Sigmoid colon (tissue), 7 donors: ENCODE measurements at places on chromosomes 1 and 21. TPM values are rescaled to one million over a fixed set of nuclear protein-coding genes. Genes with fewer than 3 reads are reported as not detected.

The RIMS3 gene
- 9.7 TPM for total RNA-seq

The MNDA gene
- total RNA-seq, result 4.5 TPM

The OR6N2 gene
- total RNA-seq, result not detected

The PKP1 gene
- 0.16 TPM for total RNA-seq

The IGSF5 gene
- not detected for total RNA-seq

The TFF3 gene
- 17.2 TPM for total RNA-seq

The IFI44L gene
- total RNA-seq, result 11.1 TPM

The ECM1 gene
- 23.8 TPM for total RNA-seq

The TPTE gene
- total RNA-seq, result not detected

The FOXO6 gene
- 1.4 TPM for total RNA-seq

The E2F2 gene
- total RNA-seq, result 0.28 TPM

The AK4 gene
- 50.7 TPM for total RNA-seq

The IFI16 gene
- 42.5 TPM for total RNA-seq

The KIF2C gene
- 0.49 TPM for total RNA-seq

The LGR6 gene
- not detected for total RNA-seq

The RGS7 gene
- 0.33 TPM for total RNA-seq

The AKR7A2 gene
- 68.4 TPM for total RNA-seq

The PTPRF gene
- 40.0 TPM for total RNA-seq

The FAM43B gene
- total RNA-seq, result 1.7 TPM

The TFF2 gene
- not detected for total RNA-seq

The CAPZA1 gene
- 75.9 TPM for total RNA-seq

The HHIPL2 gene
- not detected for total RNA-seq

The MCL1 gene
- total RNA-seq, result 352 TPM

The FAM163A gene
- 0.36 TPM for total RNA-seq

The ZNF684 gene
- 2.2 TPM for total RNA-seq

The PRR9 gene
- total RNA-seq, result not detected

The TNFRSF18 gene
- 0.71 TPM for total RNA-seq

The AKNAD1 gene
- total RNA-seq, result 0.82 TPM

The CFH gene
- 37.1 TPM for total RNA-seq

The BSDC1 gene
- 76.7 TPM for total RNA-seq

The DRAXIN gene
- 0.36 TPM for total RNA-seq

The SERPINC1 gene
- total RNA-seq, result not detected

The KRTAP13-2 gene
- not detected for total RNA-seq

The PEA15 gene
- total RNA-seq, result 126 TPM

The FLG2 gene
- total RNA-seq, result not detected

The DIRAS3 gene
- 4.6 TPM for total RNA-seq
